ENCODE measurements at places on chromosomes 13 and 19. TPM values are rescaled to one million over a fixed set of nuclear protein-coding genes. Genes with fewer than 3 reads are reported as not detected.

PSG7 gene
- total RNA-seq = not detected

SIGLEC10 gene
- total RNA-seq = not detected

- peak; percentile 27 for DNase-seq
These were observed 28.3 kb downstream of the NUP58 start for GRCh38 chr13:25329706-25330105.

GRCh38 chr13:42650506-42650905, 76.6 kb downstream of the TNFSF11 start:
- DNase-seq = no peak

GRCh38 chr13:47816831-47817230, 184.2 kb downstream of the SUCLA2 start:
- no peak for DNase-seq

GRCh38 chr13:57629391-57629804, 2.1 kb upstream of the PCDH17 start:
- no peak for DNase-seq

NLRP7 gene
- not detected for total RNA-seq

- DNase-seq = no peak
These were observed 15.1 kb upstream of the ATP11A start for GRCh38 chr13:112674412-112675365.

- DNase-seq = no peak
These were observed 3.8 kb downstream of the TNNT1 start for GRCh38 chr19:55145232-55145631.

GRCh38 chr13:85367887-85368286, 431.3 kb downstream of the SLITRK6 start:
- no peak for DNase-seq

DNA sequence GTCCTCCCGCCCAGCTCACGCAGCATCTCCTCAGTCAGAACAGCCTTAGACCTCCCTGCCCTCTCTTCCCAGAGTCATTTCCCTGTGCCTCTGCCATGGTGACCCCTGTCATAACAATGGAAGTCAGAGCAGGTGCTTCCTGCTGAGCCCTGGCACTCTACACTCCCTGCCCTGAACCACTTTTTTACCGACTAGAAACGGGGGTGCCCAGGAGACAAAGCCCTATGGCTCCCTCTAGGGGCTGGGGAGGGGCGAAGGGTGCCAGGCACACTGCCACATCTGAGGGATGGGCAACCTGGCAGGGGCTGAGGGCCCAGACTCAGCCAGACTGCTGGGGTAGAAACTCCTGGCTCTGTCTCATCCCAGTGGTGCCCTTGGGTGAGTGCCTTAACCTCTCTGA, 16.4 kb downstream of the ZNF574 start:
- DNase-seq = peak; percentile 35

NPHS1 gene
- total RNA-seq = not detected

DNA sequence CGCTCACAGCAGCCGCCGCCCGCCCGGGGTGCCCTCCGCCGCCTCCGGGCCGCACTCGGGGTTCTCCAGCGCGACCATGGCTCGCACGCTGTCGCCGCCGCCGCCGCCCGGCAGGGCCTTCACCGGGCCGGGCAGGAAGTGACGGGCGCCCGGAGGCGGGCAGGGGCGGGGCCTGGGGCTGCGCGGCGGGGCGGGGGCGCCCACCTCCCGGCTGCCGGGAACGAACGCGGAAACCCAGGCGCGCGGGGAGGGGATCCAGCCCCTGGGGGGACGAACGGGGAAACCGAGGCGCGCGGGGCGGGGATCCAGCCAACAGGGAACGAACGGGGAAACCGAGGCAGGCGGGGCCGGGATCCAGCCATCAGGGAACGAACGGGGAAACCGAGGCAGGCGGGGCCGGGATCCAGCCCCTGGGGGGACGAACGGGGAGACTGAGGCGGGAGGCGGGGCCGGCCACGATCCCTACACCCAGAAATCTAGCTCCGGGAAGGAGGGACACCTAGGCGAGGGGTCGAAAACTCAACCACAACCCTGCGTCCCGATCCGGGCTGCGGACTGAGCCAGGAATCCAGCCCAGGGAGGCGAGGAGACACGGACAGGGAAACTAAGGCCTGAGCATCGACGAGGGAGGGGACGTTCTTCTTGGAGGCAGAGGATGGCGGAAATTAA, at the start of gene R3HDM4:
R3HDM4 (minus strand) TSS at position 140 of the 669 bp plus-strand sequence; CDS start at position 78, 62 bp downstream.
- DNase-seq = no peak

PTH2 gene
- total RNA-seq = not detected

GRCh38 chr13:110942248-110942981, 27.5 kb upstream of the ANKRD10 start:
- DNase-seq = no peak

GRCh38 chr19:53466726-53467484, 628 bp upstream of the ZNF813 start:
- DNase-seq = no peak

- DNase-seq = no peak
These were observed 107.5 kb downstream of the MYCBP2 start for GRCh38 chr13:77219401-77219800.

GRCh38 chr19:5624018-5624663, 1.3 kb downstream of the SAFB start:
- peak; percentile 15 for DNase-seq

MEIOSIN gene
- 0.07 TPM for total RNA-seq

GRCh38 chr19:30968841-30969399, 380.3 kb downstream of the TSHZ3 start:
- DNase-seq = no peak

GFY gene
- total RNA-seq = not detected

DNA sequence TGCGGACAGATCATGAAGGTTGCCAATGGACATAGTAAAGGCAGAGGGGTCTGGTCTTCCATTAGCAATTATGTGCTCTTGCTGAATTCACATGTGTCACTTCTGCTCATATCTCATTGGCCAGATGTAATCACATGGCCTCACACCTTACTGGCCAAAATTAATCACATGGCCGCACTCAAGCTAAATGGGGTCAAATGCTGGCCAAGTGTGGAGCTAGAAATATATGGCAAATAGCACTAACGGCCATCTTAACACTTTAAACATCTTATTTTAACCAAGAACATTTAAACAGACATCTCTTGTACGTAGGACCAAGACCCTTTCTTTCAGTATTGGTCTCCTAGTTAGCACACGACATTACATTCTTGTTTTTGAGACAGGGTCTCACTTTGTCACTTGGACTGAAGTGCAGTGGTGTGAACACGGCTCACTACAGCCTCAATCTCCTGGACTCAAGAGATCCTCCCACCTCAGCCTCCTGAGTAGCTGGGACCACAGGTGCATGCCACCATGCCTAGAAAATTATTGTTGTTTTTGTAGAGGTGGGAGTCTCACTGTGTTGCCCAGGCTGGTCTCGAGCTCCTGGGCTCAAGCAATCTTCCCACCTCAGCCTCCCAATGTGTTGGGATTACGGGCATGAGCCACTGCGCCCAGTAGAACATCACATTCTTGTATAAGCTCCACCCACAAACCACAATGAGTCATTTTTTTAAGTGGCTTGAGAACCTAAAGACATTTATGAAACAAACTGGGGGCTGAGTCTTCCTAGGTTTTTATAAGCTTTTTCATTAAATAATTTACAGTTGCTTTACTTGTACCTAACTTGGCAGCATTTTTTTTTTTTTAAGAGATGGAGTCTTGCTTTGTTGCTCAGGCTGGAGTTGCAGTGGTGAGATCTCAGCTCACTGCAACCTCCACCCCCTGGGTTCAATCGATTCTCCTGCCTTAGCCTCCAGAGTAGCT, 2.9 kb upstream of the PTOV1 start:
- DNase-seq = peak; percentile 89

SMIM44 gene
- not detected for total RNA-seq

GRCh38 chr19:51354742-51355148, 11.4 kb downstream of the ETFB start:
- no peak for DNase-seq

WDR88 gene
- total RNA-seq = not detected

GRCh38 chr19:812049-812746, 9.6 kb downstream of the PLPPR3 start:
- DNase-seq = no peak

STOML3 gene
- not detected for total RNA-seq

CYP2F1 gene
- total RNA-seq = not detected

CEACAM6 gene
- total RNA-seq = not detected

DNA sequence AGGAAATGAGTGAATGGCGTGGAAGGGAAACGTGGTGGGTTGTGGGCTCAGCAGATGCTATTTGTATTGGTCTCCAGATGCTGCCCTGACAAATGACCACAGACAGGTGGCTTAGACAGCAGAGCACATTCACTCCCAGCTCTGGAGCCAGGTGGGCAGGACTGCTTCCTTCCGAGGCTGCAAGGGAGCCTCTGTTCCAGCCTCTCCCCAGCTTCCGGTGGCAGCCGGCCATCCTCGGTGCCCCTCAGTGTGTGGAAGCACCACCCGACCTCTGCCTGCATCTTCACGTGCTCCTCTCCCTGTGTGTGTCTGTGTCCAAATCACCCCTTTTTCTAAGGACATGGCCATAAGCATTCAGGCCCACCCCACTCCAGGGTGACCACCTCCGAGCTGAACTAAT, 105.1 kb downstream of the SOX1 start:
- no peak for DNase-seq
